Fibroblast of skin of right biceps (primary cell): ENCODE measurements at places on chromosomes 12 and 14.

- DNase-seq: no peak
Measured at GRCh38 chr12:130988751-130989150, 35.0 kb downstream of the ADGRD1 start.

DNA sequence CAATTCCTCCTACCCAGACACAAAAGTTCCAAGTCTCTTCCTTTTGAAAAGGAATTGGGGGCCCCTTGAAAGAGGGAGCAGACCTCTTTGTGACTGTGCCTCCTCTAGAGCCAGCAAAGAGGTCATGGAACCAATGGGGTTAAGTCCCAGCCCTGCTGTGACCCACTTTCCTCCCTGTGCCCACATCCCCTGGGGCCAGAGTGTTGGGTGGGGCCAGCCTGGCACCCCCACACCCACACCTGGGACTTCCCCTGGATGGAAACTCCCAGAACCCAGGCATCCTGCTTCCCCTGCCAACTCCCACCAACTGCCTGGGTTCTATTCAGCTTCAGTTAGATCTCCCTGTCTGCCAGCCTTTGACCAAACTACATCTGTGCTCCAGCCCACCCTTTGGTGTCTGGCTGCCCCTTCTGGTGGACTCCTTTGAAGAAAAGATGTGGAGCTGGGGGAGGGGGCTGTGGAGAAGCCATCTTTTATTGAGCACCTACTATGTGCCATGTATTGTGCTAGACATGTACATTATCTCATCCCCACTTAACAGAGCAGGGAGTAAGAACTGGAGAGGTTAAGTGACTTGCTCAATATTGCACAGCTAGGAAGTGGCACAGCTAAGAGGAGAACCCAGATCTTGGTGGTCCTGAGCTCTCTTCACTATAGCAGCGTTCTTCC, 4.6 kb upstream of the RARG start:
- DNase-seq: no peak

DNA sequence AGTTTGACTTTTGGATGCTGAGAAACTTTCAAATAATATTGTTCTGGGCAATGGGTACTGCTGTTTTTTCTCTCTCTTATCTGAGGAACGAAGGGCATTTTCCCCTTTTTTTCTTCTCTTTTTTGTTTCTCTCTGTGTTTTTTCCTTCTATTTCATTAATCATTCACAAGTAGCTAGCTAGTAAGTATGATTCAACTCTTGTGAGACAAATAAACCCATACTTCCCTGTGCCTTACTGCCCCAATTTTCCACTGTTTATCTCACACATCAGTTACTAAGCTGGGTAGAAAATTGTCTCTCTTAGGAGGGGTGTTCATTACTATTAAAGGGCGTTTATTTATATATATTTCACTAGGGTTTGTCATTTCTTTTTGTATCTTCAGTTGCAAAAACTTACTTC, 437.6 kb downstream of the RERGL start:
- no peak for DNase-seq

GRCh38 chr14:90495357-90496276, 98.8 kb downstream of the CALM1 start:
- peak; percentile 68 for DNase-seq

GRCh38 chr14:71242237-71242748, 335.0 kb downstream of the PCNX1 start:
- DNase-seq: peak; percentile 97

- peak; percentile 75 for DNase-seq
Measured at GRCh38 chr14:92603309-92604242, 90.0 kb downstream of the RIN3 start.

GRCh38 chr12:122843455-122843854, 8.2 kb downstream of the HIP1R start:
- DNase-seq: no peak

GRCh38 chr12:54259194-54260011, 20.5 kb downstream of the CBX5 start:
- DNase-seq: peak; percentile 94

DNA sequence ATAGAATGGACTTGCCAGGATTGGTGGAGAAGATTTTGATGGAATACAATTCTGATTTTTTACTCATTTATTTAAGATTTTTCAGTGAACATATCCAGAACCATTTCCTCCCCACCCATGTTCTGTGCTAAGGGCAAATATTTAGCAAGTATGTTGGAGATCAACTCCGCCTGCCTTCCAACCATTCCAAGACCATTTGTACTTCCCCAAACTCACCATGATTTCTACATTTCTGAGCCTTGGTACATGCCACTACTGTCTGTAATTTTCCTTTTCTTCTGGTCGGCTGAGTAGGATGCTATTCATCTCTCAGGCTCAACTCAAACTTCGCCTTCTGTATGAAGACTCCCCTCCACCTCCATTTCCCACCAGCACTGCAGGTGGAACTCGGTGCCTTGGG, 150.6 kb downstream of the NTF3 start:
- DNase-seq: no peak

GRCh38 chr12:120846721-120847120, 57.4 kb downstream of the SPPL3 start:
- DNase-seq: no peak

DNA sequence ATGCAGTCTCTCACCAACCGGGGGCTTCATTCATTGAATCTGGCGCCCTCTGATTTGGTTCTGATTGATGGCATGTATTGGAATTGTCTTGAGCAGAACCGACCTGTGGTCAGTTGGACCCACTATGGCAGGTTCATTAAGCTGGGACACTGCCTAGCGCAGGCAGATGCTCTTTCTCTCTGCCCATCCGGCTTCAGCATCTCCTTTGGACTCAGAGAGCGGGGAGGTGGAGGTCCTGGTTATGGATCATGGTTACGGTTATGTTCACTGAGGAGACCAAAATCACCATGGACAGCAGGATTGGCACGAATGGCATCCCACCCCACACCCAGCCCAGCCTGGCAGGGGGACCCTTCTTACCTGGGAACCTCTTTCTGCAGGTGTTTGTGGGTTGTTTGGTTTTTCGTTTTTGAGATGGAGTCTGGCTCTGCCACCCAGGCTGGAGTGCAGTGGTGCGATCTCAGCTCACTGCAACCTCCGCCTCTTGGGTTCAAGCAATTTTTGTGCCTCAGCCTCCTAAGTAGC, 16.4 kb upstream of the BCL7A start:
- DNase-seq: no peak

DNA sequence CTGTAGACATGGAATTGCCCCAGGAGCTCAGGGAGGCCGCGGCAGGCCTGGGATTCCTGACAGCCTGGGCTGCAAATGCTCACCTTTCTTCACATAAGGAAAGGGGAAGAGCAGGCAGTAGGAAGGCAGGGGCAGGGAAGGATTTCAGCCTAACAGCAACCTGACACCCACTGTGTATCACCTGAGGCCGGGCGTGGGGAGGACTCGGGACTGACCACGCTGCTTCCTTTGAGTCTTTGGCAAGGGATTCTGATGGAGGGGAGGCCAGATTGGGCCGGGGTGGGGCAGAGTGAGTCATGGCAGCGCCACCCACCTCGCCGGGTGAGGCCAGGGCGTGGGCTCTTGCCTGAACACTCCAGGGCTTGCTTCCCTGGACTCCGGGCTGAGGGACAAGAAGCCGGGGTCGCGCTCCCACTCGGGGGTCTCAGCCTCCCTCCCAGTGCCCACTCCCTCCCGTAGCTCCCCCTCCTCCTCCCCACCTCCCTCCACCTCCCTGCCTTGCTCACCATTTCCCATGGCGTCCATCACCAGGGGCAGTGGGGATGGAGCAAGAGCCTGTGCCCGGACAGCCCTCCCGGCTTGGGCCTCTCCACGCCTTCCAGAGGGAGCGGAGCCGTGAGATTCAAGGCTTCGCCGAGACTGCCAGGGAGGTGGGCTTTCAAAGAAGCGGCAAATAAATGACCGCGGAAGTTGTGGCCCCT, 247.9 kb upstream of the RTL1 start:
- DNase-seq: no peak

- peak; percentile 3 for DNase-seq
Measured at GRCh38 chr12:82708061-82708879, 21.6 kb downstream of the TMTC2 start.

- no peak for DNase-seq
Measured at GRCh38 chr12:5923751-5924150, 21.3 kb downstream of the ANO2 start.

- DNase-seq: peak; percentile 58
Measured at GRCh38 chr14:96122496-96122895, 82.1 kb upstream of the BDKRB2 start.

DNA sequence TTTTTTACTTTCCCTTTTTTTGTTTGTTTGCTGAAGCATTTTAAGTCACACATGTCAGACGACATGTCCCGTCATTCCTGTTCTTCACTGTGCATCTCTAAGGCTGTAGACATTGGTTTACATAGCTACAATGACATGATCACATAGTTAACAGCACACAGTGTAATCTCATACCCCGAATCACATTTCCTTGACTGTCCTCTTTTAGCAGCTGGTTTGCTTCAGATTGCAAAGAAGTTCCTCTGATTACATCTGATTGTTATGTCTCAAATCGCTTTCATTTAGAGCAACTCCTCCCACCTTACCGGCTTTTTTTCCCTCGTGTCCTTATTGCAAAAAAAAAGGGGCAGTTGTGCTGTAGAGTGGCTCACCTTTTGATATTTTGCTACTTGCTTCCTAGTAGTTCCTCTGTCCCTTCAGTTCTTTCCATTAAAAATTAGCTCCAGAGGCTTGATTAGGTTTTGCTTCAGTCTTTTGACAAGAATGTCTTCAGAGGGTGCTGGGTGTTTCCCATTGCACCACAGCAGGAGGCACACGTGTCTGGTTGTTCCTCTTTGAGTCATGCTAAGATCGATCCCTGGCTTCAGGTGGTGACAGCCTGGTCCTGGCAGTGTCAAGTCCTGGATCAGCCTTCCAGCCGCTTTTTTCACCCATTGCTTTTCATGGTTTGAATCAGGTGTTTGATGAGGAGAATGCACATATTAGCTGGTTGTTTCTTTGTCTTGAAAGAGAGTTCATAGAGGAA, 35.0 kb downstream of the ZNF664 start:
- DNase-seq: peak; percentile 46
